CD14-positive monocyte (primary cell): ENCODE measurements at places on chromosomes 5 and 9.
A peak's percentile ranks its signal among the peaks of the same experiment; 100 is the strongest.

- DNase-seq: no peak
Observed at GRCh38 chr5:163789870-163790269, 284.5 kb downstream of the MAT2B start.

DNA sequence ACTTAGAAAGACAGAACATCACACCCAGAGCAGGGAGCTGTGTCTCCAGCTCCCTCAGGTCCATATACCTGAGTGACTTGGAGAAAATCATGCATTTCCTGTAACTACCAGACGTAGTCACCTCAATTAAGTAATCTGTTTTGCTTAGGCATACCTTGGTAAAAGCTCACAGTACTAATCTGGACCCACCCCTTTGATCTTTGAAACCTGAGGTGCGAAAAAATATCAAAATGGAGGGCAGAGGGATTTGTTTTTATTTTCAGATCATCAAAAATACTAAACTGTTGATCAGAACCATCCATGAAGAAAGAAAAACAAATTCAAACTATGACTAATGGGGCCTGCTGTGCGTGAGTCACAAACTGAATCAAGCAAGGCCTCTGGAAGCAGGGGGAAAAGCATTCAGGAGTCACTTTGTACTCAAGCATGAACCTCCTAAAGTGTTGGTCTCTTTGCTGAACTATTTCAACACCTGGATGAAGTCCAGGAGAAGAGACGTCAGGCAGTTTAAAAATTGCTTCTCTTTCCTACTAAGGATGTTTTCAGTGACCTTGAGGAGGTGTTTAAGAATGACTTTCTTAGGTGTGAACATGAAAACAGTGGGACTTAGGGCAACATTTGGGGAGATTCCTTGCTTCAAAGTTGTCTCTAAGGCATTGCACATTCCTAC, 76.3 kb downstream of the MUSK start:
- no peak for DNase-seq

DNA sequence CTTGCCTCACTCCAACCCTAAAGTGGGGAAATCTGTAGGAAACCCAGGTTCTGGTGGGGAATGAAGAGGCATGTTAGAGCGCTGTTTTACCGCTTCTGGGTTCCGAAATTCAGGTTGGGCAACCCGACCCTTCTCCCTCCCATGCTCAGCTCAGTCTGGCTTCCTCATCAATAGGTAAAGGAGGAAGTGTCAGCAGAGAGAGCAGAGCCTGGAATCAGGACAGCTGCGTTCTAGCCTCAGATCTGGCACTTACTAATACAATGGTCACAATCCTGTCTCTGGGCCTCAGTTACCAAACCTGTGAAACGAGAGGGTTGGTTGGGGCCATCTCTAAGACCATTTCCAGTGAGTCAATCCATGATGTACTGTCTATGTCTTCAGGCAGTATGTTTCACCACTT, 16.2 kb upstream of the TNIP1 start:
- peak; percentile 96 for DNase-seq

DNA sequence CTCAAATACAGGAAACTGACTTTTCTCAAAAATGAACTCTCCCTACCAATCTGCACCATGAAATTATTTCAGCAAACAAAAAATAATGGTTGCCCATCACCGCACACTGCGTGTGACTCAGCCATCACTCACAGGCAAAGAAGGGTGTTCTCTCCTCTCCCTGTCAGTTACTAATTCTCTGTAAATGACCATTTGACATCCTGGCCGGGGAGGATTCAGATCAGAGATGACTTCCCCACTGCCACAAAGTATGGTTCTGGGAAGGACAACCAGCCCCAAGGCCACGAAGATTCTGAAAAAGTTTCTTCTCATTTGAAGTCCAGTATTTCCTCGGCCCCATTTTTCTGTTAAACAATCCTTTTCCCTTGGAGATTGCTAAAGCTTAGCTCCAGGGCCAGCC, 199.4 kb downstream of the AUH start:
- peak; percentile 86 for DNase-seq

DNA sequence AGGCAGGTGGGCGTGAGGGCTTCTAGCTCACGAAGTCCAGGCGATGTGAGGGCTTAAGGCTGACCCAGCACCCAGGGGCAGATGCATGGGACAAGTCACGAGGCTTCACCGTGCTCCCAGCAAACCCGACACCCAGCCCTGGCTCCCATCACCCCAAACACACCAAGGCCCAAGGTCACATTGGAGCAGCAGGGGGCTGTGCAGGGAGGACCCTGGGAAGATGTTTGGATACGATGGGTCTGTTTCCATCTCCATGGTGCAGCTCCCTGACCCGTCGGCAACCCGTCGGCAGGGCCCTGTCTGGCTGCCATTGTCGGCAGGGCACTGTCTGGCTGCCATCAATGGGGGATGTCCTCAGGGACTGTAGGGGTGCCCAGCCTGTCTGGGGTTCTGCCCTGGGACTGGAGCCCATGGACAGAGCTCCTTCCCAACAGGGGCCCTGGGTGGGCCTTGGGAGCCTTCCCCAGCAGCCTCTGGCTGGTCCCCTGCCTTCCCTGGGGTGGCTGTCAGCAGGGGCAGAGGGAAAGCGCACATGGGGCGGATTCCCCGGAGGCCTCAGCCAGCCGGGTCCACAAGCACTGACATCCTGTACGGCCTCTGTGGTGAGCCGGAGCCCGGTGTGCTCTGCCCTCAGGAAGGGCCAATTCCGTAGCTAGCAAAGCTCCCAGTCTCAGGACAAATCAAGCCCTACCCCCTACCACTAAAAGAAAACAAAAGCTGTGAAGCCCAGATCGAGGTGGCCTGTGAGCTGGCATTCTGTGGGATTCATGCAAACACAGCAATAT, 47.1 kb downstream of the NACC2 start:
- no peak for DNase-seq

GRCh38 chr9:5773324-5773999, 59.5 kb downstream of the ERMP1 start:
- no peak for DNase-seq

- DNase-seq: no peak
Observed at GRCh38 chr5:87137283-87137682, 130.4 kb upstream of the RASA1 start.

DNA sequence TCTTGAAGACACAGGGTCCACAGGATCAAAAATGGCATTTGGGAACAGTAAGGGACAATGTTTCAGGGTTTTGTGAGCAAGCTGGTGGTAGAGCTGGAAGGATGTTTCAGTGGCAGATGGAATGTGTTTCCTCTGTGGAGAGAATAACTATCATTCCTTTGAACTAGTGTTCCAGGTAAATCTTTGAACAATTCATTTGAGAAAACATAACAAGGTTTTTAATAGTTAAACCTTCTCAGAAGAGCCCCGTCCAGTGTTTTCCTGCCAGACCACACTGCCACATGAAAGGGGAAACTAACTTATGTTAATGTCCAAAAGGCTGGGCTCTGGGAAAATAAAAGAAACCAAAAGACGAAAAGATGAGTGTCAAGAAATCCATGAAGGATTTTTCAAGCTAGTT, 207.0 kb upstream of the ZNF462 start:
- no peak for DNase-seq

DNA sequence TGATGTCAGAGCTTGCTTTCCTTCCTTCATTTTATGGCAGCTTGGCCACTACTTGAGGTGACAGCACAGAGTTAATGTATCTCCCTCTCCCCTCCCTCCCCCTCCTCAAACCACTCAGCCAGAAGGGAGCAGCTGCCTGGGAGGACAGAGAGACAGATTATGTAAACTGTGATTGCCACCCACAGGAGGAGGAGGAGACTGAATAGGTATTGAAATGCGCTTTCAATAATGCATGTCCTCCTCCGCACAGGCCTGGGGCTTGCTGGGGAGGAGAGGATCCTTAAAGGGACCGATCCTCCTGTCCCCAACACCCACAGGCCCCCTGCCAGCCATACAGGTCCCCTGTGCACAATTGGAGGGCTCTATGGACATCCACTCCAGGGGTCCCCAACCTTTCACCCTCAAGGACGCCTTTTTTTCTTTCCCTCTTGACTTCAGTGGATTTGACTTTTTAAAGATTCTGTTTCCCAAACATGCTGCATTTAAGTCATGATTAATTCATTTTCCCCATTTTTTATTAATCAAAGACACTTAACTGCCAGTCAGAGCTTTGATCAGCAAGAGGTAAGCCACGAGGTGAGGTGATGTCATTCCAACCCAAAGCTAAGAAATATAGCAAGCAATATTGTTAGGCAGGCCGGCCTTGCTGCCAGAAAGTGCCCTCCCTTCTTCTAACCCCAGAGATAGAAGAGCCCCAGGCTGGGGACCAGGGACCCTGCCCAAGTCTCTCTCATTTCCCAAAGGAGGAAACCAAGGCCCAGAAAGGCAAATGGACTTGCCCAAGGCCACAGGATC, 47.5 kb upstream of the CPLX2 start:
- DNase-seq: no peak

GRCh38 chr9:655875-656274, 185.6 kb upstream of the DMRT1 start:
- DNase-seq: no peak

GRCh38 chr5:113293975-113294310, 140.8 kb downstream of the TSSK1B start:
- no peak for DNase-seq

- no peak for DNase-seq
Observed at GRCh38 chr9:86944796-86945727, 2.2 kb downstream of the GAS1 start.

DNA sequence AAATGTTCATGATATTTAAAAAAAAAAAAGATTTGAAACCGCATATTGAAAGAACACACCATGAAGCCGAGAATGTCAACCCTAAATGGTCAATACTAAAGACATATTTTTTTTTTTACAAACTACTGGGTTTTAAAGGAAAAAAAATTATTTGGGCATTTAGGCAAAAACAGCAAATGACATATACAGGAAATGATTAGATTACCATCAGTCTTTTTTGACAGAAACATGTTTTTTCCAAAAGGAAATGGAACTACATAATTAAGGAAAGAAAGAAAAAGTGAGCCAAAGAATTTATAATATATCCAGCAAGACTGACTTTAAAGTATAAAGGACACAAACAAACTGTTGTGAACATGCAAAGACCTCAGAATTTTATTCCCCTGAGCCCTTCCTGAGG, 56.7 kb downstream of the RALGPS1 start:
- no peak for DNase-seq

- no peak for DNase-seq
Observed at GRCh38 chr9:96217294-96217707, 84.7 kb downstream of the HSD17B3 start.

- no peak for DNase-seq
Observed at GRCh38 chr9:69192214-69192613, 18.1 kb downstream of the TJP2 start.

GRCh38 chr5:93304456-93305250, 276.4 kb downstream of the NR2F1-AS1 start:
- DNase-seq: no peak

- no peak for DNase-seq
Observed at GRCh38 chr9:87545858-87546257, 48.2 kb downstream of the DAPK1 start.

- peak; percentile 49 for DNase-seq
Observed at GRCh38 chr9:117720555-117720954, 16.4 kb downstream of the TLR4 start.

DNA sequence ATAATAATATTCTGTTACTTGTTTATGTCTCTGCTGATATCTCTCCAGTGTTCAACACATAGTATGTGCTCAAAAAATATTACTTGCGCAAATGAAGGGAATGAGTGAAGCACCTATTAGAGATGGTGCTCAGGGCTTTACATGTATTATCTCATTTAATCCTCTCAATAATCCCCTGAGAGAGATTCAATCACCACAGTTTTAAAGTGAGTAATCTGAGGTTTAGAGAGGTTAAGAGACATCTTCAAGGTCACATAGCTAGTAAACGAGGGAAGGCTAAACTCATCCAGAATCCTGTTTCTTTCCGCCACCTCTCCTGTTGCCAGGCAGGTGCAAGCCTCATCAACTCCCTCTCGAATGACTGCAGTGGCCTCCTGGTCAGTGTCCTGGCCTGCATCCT, 82.0 kb downstream of the UGCG start:
- no peak for DNase-seq

DNA sequence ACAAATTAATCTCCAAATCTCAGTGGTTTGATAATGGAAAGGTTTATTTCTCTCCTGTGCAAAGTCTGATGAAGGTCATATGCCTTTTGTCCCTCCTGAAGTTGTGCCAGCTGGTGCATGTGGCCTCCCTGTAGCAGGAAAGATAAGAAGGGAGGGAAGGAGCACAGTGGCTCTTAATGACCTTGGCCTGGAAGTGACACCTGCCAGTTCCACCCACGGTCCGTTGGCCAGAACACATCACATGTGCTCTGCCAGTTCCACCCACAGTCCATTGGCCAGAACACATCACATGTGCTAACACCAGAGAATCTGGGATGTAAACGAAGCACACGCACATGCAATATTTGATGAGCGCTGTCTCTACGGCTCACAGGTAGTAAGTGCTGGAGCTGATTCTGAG, 130.9 kb downstream of the DOCK2 start:
- DNase-seq: no peak

GRCh38 chr5:56659971-56660370, 155.4 kb upstream of the MAP3K1 start:
- DNase-seq: no peak

DNA sequence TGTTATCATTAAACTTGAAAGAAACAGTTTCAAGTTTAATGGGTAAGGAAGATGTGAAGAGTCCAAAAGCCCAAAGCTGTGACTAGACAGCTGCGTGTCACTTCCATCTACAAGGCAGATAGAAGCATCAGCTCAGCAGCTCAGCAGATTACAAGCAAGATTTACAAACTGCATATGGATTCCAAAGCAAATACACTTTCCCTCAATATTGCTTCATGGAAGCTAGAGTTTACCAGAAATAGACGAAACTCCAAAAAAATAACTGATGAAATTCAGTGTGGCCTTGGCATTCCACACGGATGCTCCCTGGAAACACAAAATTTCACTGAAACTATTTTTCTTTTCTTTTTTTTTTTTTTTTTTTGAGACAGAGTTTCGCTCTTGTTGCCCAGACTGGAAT, 17.9 kb downstream of the MYO10 start:
- DNase-seq: no peak

DNA sequence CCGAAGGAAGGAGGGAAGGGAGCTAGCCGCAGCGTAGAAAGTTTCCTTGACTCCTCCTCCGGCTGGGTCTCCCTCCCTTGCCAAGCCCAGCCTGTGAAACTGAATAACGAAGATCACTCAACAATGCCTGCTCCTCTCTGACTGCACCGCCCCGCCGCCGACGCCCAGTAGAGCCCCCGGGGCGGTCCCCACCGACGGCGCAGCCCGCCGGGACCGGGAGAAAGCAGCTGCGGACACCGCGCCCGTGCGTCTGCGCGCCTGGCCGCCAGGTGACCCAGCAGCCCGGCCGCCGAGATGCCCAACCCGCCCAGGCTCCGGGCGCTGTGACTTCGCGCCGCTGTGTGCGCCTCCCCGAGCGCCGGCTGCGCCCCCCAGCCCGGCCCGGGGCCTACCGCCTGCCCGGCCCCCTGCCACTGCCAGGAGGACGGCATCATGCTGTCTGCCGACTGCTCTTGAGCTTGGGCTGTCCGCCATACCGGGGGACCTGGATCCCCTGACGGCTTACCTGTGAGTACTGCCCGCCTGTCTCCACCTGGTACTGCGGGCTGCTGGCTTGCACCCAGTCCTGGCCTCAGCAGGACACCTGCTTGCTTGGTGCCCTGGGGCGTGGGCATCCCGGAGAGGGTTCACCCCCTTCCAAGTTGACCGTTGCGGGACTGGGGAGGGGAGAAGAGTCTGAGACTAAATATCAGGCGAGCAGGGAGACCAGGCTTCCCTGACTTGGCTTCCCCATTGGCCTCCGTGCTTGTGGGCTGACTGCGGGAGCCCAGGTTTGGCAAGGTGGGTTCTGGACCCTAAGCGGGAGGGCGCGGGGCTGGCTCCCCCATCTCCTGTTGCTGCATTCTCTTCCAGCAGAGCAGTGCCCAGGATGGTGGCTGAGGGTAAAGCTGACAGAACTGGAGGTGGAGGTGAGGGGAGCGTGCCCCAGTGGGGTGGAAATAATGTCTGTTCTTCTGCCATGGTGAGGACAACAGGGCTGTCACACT, 26.2 kb upstream of the SPTLC1 start:
- DNase-seq: no peak
